Prostate gland (tissue), 2 donors: ENCODE measurements at places on chromosomes 12 and 14. TPM values are rescaled to one million over a fixed set of nuclear protein-coding genes. Genes with fewer than 3 reads are reported as not detected.

The SLC10A1 gene
- not detected for total RNA-seq

The TC2N gene
- 75.8 TPM for total RNA-seq

The INSM2 gene
- not detected for total RNA-seq

The MYF5 gene
- total RNA-seq = not detected

The PA2G4 gene
- total RNA-seq = 75.0 TPM

The EPYC gene
- total RNA-seq = not detected

The NOVA1 gene
- 8.1 TPM for total RNA-seq

The CCDC197 gene
- not detected for total RNA-seq
